ENCODE measurements at places on chromosomes 7 and 10. TPM values are rescaled to one million over a fixed set of nuclear protein-coding genes. Genes with fewer than 3 reads are reported as not detected.

GRCh38 chr10:11679946-11680345, 62.2 kb upstream of the ECHDC3 start:
- DNase-seq = no peak

DNA sequence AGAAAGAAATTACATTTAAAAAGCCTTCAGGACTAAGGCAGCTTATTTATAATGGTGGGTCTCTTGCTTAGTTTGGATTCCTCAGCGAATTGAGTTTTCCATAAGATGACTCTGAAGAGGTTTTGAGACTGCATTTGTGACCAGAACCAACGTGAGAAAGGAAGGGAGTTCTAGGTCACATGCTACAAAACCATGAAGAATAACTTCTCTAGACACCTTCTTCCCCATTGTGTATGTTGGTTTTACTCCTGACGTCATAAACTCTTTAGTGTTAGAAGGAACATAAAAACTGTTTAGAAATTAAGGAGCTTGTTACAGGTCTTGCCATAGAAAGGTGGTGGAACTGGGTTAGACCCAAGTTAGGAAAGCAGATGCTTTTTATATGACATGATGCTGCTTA, 11.1 kb downstream of the PTPN12 start:
- DNase-seq = no peak

Gene PON1
- not detected for total RNA-seq

Gene SFTPA2
- not detected for total RNA-seq

Gene NAT16
- not detected for total RNA-seq

GRCh38 chr7:77420438-77420837, 4.3 kb upstream of the GSAP start:
- DNase-seq = no peak

GRCh38 chr10:35218339-35218955, 91.8 kb downstream of the CREM start:
- peak; percentile 80 for DNase-seq

Gene HOXA9
- total RNA-seq = not detected

Gene NODAL
- not detected for total RNA-seq

- DNase-seq = no peak
Observed at GRCh38 chr10:2604891-2605290, 462.5 kb upstream of the PFKP start.

DNA sequence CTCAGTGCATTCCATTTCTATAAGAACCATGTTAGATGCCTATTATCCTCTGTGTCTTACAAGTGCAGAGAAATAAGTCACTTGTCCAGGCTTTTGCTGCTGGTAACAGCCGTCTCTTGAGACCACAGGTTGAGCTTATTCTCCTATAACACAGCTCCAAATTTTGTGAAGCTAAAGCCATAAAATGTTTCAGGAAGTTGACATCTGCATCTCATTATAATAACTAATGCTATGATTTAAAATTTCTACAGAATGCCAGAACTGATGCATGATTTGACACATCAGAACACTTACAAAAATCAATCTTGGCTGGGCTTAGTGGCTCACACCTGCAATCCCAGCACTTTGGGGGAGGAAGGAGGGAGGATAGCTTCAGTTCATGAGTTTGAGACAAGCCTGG, 986.9 kb downstream of the TYW1 start:
- DNase-seq = no peak

DNA sequence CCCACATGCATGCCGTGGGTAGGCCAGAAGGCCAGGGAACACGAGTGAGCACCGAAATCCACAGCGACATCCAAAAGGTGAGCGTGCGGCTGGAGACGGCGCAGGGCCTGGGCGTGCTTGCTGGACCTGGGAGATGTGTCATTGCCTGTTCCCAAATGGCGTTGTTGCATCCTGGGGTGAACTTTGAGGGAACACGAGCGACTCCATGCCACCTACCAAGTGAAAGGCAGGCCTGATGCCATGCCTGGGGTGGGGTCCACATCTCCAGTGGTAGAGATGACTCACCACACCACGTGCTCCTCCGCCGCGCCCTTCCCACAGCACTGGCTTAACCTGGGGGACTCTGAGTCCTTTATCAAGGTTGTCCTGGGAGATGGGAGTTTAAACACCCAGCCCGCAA, 24.7 kb upstream of the VIPR2 start:
- no peak for DNase-seq

DNA sequence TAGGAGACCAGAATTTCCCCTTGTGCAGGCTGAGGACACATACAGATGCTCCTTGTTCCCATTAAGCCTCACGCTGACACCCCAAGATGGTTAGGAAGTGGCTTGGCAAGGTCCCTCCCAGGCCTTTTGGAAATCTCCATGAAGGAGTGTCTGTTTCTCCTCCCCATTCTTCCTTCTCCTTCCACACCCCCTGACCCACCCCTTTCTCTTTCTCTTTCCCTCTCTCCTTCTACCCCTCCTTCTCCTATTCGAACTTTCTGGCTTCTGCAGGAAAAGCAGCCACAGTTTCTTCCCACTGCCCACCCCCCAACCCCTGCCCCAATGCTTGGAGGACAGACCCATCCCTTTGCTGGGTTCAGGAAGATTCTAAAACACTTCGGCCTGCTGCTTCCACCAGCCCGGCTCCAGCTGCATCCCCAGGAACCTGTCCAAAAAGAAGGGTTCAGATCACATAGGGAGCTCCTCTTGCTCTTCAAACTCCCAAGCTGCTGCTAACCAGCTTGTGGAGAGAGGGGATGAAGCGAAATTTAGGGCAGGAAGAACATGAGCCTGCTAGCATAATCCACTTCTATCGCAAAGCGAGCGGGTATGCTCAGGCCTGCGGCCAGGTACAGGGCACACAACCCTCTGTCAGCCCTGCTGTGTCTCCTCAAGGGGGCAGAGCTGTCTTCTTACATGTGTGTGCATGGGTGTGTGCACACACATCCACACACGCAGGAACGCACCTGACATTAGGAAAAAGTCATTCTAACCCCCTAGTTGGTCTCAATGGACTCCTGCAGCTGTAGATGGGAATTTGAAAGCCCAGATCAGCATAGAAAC, 80.4 kb downstream of the PPP1R3C start:
- no peak for DNase-seq

Gene NMT2
- total RNA-seq = 39.5 TPM

- DNase-seq = no peak
Observed at GRCh38 chr10:86553213-86553612, 31.6 kb upstream of the WAPL start.

Gene VWC2
- total RNA-seq = not detected

All from RPMI7951 (cell line).